Activated CD8-positive, alpha-beta memory T cell treated with anti-CD3 and anti-CD28 coated beads for 24 hours (primary cell): ENCODE measurements at places on chromosomes 1 and 21.

- DNase-seq: no peak
Measured at GRCh38 chr1:78156805-78157521, 111.2 kb downstream of the GIPC2 start.

- no peak for DNase-seq
Measured at GRCh38 chr1:77100875-77101274, 118.4 kb downstream of the PIGK start.

- no peak for DNase-seq
Measured at GRCh38 chr1:230128569-230129285, 61.7 kb downstream of the GALNT2 start.

GRCh38 chr1:94411237-94411636 is 7.0 kb upstream of the ABCD3 start:
- no peak for DNase-seq

DNA sequence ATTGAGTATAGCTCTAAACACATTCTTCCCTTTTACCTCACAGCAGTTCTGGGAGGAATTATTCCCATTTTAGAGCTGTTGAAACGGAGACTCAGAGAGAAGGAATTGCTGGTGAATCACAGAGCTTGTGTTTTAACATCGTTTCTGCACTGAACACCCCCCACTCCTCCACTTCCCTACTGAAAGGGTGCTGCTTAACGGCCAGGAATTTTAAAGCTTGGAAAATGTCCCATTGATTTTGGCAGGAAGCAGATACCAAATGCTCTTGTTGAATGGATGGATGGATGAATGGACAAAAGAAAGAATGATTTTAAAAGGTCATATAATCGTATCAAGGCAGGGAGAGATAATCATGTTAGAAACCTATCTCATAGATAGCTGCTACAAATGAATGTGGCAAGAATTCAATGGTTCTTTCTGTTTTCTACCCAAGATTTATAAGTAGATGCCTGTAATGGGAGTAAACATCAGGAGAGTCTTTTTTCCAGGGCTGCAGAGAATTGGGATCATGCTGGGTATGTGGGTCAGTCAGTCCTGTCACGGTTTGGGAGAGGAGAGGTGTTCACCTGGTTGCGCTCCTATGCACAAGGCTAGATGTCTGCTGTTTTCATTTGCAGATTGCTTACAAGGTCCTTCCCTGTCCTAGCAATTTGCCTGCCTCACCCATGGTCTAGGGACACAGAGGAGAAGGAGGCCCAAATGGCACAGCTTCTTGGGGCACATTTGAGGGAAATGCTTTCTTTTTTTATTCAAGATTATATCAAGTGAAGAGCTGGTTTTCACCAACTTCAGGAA is 19.0 kb downstream of the FAM163A start:
- no peak for DNase-seq

DNA sequence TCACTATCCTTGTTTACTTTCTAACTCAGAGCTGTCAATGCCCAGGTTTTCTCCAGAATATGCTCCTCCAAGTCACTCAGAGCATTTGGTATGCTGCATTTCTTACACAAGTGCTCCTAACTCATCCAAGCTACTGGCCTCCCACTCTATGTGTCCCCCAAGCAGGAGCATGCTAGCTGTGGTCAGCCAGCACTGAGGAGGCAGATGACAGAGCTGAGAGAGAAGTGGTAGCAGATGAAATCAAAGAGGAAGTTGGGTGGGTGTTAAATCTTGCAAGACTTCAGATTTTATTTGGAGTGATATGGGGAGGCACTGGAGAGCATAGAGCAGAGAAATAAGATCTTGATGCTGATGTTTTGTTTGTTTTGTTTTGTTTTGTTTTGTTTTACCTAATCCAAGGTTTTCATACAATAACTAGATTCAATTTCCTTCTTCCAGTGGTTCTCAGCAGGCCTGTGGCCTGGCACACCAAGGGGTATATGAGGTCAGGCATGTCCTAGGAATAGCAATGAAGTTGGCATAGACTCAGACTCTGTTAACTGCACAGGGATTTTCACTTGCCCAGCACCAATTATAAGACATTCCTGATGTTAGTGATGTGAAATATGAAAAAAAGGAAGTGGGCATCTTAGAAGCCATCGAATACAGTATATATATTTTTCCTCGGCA is 3.1 kb upstream of the PGBD5 start:
- DNase-seq: no peak
